Activated T-helper 1 cell treated with anti-CD3 and anti-CD28 coated beads, Interleukin-2, amount 50 U/mL, for 16 hours (primary cell): ENCODE measurements at places on chromosomes 4 and X.

DNA sequence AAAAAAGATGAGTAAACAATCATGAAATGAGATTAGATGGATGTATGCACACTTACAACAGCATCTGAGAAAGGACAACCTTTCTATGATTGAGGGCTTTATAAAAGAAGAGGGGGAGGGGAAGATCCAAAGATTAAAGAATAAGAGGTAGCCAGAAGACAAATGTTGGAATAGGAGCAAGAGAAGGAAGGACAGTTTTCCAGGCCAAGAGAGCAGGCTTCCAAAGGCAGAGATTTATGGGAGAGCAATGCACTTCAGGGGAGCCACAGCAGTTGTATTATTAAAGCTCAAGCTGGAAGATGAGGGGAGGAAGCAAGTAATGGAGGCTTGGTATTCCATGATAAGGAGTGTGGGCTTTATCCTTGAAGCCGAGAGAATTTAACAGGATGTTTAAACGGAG is 110.3 kb upstream of the PTPN13 start:
- no peak for DNase-seq

- no peak for DNase-seq
Measured at GRCh38 chr4:177487977-177488376, 45.7 kb upstream of the AGA start.

GRCh38 chr4:127747883-127748282 is 17.7 kb downstream of the SLC25A31 start:
- DNase-seq, result no peak

- no peak for DNase-seq
Measured at GRCh38 chrX:63675716-63676115, 109.3 kb downstream of the ARHGEF9 start.

GRCh38 chr4:150253416-150253815 is 175.2 kb downstream of the DCLK2 start:
- DNase-seq, result no peak

GRCh38 chr4:118712872-118713271 is 27.7 kb downstream of the METTL14 start:
- no peak for DNase-seq
